ENCODE measurements at places on chromosomes 13 and 19.

GRCh38 chr19:49954933-49955332, 6.0 kb downstream of the SIGLEC11 start:
- DNase-seq = no peak

DNA sequence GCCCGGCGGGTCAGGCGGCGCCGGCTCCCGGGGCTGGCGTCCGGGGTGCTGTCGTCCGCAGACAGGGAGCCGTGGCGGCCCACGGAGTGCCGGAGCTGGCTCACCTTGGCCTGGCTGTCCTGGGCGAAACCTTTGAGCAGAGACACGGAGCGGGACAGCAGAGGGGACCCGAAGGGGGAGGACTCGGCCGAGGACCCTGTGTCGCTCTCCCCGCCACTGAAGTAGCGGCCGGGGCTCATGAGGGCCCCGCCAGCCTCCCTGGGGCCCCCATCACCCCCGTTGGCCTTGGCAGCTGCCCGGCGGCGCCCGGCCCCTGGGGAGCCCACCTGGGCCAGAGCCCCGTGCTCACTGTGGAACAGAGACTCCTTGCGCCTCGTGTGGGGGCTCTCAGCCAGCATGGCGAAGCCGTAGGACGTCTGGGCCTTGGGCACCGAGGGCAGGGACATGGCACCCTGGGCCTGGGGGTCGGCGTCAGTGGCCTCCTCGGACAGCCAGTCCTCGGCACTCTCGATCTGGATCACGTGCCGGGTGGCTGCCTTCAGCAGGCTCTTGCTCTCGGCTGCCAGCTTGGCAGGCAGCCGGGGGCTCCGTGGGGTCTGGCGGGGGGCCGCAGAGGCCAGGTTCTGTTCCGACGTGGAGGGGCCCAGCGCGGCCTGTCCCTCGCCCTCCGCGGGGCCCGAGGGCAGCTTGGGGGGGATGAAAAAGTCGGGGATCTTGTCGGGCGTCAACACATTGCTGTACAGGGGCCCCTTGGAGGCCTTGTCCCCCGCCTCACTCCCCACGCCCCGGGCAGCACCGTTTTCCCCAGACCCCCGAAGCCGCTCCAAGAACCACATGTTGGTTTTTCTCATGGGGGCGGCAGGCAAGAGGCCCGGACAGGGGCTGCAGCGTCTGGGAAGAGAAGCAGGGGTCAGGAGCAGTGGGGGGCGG, 1.2 kb downstream of the C2CD4C start:
- no peak for DNase-seq

- DNase-seq = no peak
Observed at GRCh38 chr13:109007946-109008345, 378.5 kb downstream of the MYO16 start.

DNA sequence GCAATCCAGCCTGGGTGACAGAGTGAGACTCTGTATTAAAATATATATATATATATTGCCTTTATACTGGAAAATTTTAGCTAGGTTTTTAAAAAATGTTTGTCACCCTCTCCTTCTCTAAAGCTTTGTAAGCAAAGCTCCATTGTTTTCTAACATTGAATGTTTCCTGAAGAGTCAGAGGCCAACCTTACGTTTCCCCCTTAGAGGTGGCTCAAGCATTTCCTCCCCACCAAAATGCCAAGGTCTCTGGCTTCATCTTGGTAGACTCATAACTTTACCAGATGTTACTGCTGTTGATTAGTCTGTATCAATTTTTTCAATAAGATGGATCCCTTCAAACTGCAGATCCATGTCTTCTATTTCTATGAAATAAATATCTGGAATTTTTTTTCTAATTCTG, 25.2 kb upstream of the IPO5 start:
- no peak for DNase-seq

DNA sequence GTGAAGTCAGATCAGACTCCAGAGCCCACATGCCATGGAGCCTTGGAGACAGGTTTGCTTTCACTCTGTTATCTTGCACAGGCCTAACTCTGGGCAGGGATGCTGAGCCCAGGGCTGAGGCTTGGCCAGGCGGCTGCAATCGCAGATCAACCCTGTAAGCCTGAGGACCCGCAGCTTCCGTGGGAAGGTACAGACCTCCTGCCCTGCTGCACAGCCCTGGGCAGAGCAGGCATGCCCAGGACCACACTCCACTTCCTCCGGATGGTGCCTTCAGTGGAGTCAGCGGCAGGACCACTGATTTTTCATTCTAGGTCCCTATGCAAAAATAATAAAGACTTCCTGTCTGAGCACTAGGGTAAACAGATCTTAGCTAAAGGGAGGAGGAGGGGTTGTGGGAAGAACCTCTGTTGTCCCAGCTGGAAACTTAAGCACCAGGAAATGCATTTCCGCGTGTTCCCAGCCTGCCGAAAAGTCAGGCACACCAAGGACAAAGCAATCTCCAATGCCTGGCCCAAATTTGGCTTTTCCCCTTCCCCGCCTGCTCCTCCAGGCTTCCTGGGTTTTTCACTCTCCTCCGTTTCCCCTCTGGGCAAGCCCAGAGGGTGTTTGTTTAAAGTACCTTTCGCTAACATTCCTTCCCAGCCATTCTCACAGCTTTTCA, 87.3 kb downstream of the KCTD15 start:
- peak; percentile 61 for DNase-seq

- DNase-seq = no peak
Observed at GRCh38 chr13:50626101-50626547, 217.4 kb downstream of the DLEU7 start.

GRCh38 chr13:67118277-67118676, 111.9 kb downstream of the PCDH9 start:
- DNase-seq = no peak

Data from NT2/D1 (cell line).